CD4-positive, alpha-beta T cell treated with Interleukin-4 for 1 hour (primary cell): ENCODE measurements at places on chromosomes 3 and 15.

- DNase-seq = no peak
These were observed 70.3 kb downstream of the ARNT2 start for GRCh38 chr15:80474224-80475215.

- no peak for DNase-seq
These were observed 521 bp downstream of the IL5RA start for GRCh38 chr3:3109407-3110298.

DNA sequence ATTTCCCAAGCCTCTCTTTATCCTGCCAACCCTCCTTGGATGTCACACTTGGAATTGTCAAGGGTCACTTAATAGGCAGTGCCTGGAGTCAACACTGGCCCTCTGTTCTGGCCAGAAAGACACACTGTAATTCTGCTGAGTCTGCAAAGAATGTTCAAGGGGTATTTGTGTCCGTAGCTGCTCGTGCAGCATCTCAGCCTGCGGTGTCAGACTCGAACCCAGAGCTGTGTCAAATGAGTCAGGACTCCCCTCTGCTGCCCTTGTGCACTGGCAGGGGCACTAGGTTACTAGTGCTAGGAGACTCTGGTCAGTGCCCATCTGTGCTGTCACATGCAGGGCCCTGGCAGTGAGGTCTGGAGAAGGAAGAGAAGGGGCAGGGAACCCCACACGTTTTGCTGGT, 795 bp upstream of the AHSG start:
- DNase-seq = no peak

DNA sequence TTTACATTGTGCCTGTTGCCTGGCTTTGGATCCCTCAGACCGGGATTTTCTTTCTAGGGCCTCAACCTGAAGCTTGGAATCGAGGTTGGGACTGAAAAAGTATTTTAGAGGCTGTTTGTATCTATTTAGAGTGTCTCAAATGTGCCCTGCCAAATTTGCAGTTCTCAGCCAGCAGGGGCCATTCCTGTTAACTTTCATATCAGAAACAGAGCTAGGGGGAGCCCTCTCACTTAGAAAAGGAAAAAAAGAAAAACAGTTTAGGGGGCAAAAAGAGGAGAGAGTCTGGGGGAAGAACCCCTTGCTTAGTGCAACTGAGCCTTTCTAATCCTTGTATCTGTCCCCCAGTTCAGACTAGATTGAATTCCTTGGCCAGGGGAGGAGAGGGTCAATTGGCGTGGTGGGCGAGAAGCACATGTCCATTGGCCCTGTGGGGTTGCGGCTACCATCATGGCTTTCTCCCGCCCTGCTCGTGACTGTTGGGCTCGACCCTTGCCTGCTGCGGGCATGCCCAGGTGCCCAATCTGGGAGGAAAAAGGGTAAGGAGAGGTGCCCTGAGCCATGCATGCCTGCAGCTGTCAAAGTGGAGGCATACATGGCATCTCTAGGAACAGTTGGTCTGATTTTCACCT, 101.6 kb downstream of the CFAP44 start:
- DNase-seq = no peak
